PC-9 (cell line): ENCODE measurements at places on chromosomes 2 and 18. TPM values are rescaled to one million over a fixed set of nuclear protein-coding genes. Genes with fewer than 3 reads are reported as not detected.
A peak's percentile ranks its signal among the peaks of the same experiment; 100 is the strongest.

DNA sequence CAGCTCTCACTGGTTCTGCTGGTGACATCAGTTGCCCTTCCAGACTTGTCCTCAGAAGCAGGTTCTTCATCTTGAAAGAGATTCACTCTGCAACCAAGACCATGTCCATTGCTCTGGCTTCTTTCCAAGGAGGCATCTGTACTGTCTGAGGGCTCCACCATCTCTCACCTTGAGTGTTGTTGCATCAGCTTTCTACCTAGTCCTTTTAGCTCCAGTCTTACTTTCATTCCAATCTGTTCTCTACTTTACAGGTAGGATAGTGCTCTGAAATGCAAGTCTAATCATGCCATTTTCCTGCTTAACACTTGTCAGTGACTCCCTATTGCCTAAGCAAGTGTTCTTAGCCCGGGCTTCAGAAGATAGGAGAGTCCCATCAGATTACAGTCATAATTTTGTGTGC lies 117.7 kb downstream of the EN1 start:
- DNase-seq, result no peak

GRCh38 chr2:46863882-46864281 lies 51.7 kb downstream of the MCFD2 start:
- DNase-seq, result no peak

The ORC4 gene
- total RNA-seq, result 28.4 and 44.2 TPM in 2 replicates

- DNase-seq, result no peak
Observed at GRCh38 chr2:59690849-59691248, 862.6 kb downstream of the BCL11A start.

The UGT1A8 gene
- 0.17 and 0.20 TPM in 2 replicates for total RNA-seq

DNA sequence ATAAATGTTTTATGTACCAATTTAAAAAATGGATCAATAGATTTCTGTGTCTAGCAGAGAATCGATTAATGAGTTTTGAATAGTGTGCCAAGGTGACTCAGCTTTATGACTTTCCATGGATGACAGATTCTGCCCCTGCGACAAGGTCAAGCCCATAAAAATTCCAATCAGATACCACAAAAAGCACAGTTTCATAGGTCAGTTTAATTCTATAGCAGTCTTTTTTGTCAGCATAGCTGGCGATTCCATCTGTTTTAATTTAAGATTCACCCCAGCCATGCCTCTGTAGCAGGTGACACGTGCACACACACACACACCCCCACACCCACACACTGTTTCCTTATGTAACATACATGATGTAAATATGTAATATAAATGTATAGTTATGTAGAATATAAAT lies 28.9 kb downstream of the RAB31 start:
- no peak for DNase-seq

- DNase-seq, result no peak
Observed at GRCh38 chr2:128271911-128272600, 46.6 kb downstream of the HS6ST1 start.

GRCh38 chr18:52700816-52701215 lies 360.8 kb downstream of the DCC start:
- DNase-seq, result no peak

The RNU2-63P gene
- 3.9 TPM in 1 of 2 replicates, not detected in the other for total RNA-seq

DNA sequence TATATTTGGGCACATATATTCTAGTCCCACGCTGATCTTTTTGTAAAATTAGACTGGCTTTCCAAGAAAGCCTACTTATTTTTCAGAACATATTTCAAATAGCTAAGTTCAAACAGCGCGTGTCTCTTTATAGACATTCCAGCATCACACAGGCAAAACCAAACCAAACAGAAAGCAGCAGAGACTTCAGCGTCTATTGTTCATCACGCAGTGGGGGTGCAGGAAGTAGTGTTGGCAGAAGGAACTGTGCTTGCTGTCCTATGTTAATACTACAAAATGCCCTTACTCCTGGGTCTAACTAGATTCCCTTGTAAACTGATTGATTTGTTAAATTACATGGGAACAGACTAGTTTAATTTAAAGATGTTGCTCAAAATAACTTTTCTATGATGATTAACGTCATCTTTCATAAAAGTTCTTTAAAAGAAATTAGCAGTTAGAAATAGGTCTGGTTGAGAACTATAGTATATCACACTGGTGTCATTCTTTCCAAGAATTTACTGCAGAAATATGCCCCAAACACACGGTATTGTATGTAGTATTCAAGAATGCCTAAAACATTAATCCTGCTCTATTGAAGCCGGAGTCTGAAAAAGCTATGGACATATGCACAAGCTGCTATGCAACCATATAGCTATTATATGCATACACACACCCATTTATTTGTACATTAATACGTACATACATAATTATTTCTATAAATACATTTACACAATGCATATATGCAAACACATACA lies 436.3 kb downstream of the CBLN2 start:
- no peak for DNase-seq

The ZAP70 gene
- total RNA-seq, result not detected in 2 replicates

DNA sequence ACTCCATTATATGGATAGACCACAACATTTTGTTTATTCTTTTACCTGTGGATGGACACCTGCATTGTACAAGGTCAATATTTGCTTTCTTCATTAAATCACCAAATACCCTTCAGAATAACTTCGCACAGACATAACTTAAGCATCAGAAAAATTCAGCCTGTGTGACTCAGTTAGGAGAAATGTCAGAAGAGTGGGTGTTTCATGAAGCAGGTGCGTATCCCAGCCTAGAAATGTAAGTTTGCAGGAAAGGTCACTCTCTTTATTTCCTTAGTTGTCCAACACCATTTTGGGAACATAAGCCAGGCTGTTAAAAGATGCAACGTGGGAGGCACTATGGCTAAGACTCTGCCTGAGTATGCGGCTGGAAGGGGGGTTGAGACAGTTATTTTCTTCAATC lies 48.6 kb upstream of the FHL2 start:
- DNase-seq, result no peak

The HJURP gene
- total RNA-seq, result 109 TPM in 2 replicates

The ICA1L gene
- 0.20 TPM in 1 of 2 replicates, not detected in the other for total RNA-seq

The CYS1 gene
- total RNA-seq, result 0.43 and 0.61 TPM in 2 replicates

- peak; percentile 92 for DNase-seq
Observed at GRCh38 chr2:45469314-45470099, 141.6 kb downstream of the SRBD1 start.
